ENCODE measurements at places on chromosomes 3 and 15.

- no peak for DNase-seq
Observed at GRCh38 chr15:89822951-89823711, 8.5 kb upstream of the ANPEP start.

- DNase-seq, result no peak
Observed at GRCh38 chr3:187717572-187717971, 15.2 kb upstream of the RTP2 start.

- DNase-seq, result no peak
Observed at GRCh38 chr15:41292521-41292920, 39.9 kb downstream of the OIP5 start.

DNA sequence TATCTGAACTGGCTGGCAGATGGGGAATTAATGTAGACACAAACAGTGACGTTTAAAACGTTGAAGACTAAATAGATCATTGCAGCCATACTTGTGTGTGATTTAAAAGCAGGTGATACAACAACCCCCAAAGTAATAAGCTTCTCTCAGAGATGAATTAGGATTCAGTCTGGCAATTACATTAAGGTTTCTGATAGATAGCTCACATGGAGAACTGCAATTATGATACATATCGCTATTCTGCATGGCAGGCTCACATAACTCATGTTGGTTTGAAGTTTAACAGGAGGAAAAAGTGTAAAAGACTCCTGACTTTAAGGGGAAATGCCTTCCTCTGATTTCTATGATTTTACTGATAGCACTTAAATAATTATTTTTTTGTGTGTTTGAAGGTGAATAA lies 196.9 kb downstream of the CLSTN2 start:
- no peak for DNase-seq

DNA sequence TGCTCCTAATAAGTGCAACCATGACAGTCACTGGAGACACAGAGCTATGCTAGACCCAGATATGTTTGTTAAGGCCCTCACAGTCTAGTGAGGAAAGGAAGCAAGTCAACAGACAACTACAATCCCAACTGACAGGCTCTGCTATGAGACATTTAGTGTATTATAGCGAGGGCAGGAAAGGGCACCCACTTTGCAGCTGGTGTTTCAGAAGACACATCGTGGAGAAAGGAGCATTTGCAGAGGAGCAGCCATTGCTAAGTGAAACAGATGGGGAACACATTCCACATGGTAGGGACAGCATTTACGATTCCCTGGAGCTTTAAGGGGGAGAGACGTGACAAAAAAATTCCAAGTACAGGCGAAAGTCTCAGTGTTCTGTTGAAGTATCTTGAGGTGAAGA lies 685.6 kb downstream of the AGBL1 start:
- DNase-seq, result no peak

Data from glomerular endothelial cell (primary cell).